SK-MEL-5 (cell line): ENCODE measurements at places on chromosomes 16 and 17. TPM values are rescaled to one million over a fixed set of nuclear protein-coding genes. Genes with fewer than 3 reads are reported as not detected.

Gene IKZF3
- total RNA-seq: 0.08 and 0.35 TPM in 2 replicates

Gene PPP1R1B
- total RNA-seq: 0.08 TPM in 1 of 2 replicates, not detected in the other

Gene FBXO39
- not detected in 2 replicates for total RNA-seq

Gene IGSF6
- total RNA-seq: not detected in 2 replicates

Gene TP53TG3
- total RNA-seq: not detected in 2 replicates

Gene KRT9
- not detected in 2 replicates for total RNA-seq

Gene PMP22
- 53.5 and 54.9 TPM in 2 replicates for total RNA-seq

- no peak for DNase-seq
These were observed 32.2 kb upstream of the IRX6 start for GRCh38 chr16:55291847-55292246.

- no peak for DNase-seq
These were observed 3.4 kb upstream of the MEFV start for GRCh38 chr16:3259836-3260235.

DNA sequence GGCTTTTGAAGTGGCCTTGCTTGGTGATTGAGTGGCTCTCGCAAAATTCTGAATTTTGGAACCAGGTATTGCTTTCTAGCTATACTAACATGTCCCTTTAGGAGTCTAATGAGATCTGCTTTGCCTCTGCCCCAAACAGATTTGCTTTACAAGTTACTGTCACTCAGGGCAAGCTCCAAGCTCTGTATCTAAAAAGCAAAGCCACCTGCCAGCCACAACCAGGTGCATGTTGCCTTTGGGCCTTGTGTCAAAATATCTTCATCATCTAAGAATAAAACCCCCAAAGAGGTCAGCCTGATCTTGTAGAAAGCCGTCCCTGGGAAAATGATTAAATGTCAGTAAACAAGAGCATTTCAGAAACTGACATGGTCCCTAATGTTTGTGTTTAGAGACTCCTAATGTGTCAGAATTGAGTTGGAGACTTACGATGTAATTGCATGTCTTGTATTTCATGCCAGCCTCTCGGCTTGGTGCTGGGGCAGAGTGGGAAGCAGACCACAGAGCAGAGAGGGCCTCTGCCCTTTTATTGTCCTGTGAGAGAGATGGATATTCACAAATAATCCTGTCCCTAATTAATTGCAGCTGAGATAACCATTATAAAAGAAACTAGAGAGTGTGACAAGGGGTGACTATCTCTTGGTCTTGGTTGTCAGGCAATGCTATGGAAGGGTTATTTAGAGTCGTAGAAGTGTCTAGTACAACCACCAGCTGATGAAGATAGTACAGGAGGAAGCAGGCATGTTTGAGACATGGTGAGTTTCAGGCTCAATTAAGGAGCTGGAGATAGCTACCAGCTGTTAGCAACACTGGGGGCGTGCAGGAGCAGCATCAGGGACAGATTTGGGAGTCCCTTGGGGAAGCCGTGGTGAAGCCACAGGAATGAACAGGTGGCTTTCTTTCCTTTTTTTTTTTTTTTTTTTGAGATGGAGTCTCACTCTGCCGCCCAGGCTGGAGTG, 90.7 kb downstream of the PITPNC1 start:
- DNase-seq: no peak

DNA sequence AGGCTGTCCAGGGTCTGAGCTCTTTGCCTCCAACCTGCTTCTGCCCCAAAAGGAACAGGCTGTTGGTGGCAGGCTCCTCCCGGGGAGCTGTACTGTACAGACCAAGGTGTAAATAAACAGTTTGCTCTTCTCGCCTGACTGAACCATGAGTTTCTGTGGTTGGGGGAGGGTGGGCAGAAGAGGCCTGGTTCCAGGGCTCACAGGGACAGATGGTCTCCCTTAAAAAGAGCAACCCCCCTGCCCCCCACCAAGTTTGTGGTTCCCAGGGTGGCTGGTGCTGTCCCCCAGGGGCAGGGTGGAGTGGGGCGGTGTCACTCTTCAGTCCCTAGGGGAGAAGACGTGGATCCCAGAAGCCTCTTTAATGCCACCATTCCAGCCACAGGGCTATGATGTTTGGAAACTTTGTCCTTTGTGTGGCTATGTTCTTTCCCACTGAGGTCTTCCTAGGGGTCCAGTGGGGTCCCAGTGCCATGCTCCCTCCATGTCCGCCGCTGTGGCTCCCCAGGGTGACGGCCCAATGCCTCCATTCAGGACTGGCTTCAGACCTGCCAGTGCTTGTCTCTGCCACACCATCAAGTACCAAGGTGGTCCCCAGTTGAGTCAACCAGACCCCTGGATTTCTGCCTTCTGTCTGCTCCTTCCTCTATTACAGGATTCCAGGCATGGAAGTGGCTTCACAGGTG, 146.7 kb downstream of the RAB11FIP4 start:
- DNase-seq: no peak

- no peak for DNase-seq
These were observed 35.9 kb downstream of the TMEM11 start for GRCh38 chr17:21177854-21178600.

- DNase-seq: no peak
These were observed 18.7 kb downstream of the CRISPLD2 start for GRCh38 chr16:84838383-84838948.

DNA sequence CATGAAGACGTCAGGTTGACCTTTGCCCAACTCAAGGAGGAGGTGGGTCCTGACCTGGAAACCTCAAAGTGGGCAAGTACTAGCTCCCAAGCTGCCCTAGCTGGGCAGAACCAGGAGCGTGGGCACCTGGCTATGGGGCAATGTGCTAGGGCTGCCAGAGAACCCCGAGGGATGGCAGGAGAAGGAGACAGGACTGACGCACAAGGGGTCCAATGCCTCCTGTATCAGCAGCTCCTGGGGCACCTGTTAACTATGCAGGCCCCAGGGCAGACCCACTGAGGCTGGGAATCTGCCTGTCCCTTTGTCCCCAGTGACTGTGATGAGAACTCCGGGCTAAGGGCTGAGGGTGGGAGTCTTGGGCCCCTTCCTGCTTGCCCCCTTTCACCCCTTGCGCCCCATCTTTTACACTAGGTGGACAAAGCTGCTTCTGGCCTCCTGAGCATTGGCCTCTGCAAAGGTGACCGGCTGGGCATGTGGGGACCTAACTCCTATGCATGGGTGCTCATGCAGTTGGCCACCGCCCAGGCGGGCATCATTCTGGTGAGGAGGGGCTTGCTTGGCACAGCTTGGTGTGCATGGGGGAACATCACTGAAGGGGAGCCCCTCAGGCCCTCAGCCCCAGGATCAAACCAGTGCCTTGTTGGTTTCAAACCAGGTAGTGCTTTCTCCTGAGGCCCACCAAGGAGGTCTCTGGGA, 7.7 kb downstream of the CHAD start:
- no peak for DNase-seq

DNA sequence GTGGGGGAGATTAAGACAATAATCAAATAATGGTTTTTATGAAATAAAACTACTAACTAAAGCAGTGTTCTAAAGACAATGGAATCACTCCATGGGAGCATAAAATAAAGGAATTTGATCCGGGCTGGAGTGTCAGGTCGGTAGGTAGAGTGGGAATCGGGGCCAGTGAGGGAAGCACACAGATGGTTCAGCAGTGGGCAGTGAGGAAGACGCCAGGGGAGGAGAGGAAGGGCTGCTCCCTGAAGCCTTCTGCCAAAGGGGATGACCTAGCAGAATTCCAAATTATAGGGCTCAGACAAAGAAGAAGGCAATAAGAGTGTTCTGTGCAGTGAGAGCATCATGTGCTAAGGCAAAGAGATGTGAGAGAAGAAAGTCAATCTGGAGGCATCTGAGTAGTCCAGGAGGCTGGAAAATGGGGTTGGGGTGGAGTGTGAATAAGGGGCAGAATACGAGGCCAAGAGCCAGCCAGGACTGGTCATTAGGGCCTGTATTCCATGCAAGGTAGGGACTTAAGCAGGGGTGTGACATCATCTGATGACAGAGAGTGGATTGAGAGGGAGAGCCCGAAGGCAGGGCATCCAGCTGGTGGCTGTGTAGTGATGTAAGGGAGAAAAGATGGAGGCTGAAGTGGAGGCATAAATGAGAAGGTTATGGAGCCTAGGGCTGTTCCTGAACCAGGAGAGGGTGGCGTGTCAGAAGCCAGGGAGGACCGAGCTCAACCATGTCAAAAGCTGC, 137.6 kb downstream of the COPRS start:
- no peak for DNase-seq

DNA sequence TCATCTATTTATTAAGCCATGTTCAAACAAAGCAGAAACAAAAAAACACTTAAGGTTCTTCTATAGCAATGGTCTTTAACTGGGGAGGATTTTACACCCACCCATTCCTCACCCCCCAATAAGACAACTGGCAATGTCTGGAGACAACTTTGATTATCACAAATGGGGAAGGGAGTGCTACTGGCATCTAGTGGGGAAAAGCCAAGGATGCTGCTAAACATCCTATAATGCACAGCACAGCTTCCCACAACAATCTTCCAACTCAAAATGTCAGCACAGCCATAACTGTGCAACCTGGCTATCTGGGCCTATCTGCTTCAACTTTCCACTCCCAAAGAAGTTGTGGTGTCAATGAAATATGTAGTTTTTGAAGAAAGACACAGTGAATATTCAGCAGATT, 1044.4 kb downstream of the CDH8 start:
- peak; percentile 15 for DNase-seq

DNA sequence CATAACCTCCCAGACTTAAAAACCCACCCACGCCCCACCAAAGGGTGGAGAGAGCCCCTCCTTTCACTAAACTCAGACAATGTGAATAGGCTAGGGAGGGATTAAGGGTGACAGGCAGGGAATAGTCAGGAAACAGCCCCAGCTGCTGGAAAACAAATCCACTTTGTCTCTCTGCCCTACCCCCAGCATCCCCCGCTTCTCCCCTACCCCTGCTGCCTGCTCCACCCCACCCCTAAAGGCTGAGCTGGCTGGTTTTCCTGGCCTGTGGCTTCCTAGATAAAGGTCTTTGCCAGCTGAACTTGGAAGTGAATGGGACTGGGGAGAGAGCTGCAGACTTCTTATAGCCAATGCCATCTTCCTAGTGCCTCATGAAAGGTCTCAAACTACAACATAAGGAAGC, 15.0 kb downstream of the CAVIN1 start:
- DNase-seq: peak; percentile 37

DNA sequence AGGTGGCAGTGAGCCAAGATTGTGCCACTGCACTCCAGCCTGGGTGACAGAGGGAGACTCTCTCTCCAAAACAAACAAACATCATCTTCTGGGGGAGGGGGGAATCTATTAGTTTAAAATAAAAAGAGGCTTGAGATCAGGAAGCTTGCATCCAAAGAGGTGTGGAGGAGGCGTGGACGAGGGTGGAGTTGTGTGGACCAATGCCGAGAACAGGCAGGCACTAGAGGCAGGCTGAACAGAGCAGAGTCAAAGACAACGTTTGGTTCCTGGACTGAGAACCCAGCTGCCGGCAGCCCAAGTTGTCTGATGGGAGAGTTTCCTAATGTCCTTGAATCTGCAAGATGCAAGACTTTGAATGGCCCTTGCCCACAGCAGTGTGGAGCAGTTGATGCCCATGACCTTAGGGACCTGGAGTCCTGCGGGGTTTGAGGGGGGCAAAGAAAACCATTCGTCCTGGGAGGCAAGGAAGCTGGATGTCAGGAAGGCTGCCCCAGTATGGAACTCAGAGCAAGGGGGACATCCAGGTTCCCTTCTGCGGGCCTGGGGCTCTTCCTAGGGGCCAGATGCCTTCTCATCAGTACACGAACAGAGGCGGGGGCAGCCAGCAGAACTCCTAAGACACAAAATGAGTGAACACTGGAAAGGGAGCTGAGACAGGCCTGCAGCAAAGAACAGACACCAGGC, 9.2 kb downstream of the TBC1D16 start:
- DNase-seq: no peak

- no peak for DNase-seq
These were observed 16.7 kb upstream of the HLF start for GRCh38 chr17:55248077-55248476.

GRCh38 chr16:20844588-20844987, 38.3 kb downstream of the REXO5 start:
- no peak for DNase-seq

- DNase-seq: peak; percentile 53
These were observed 14.0 kb downstream of the SRCIN1 start for GRCh38 chr17:38591759-38592241.

DNA sequence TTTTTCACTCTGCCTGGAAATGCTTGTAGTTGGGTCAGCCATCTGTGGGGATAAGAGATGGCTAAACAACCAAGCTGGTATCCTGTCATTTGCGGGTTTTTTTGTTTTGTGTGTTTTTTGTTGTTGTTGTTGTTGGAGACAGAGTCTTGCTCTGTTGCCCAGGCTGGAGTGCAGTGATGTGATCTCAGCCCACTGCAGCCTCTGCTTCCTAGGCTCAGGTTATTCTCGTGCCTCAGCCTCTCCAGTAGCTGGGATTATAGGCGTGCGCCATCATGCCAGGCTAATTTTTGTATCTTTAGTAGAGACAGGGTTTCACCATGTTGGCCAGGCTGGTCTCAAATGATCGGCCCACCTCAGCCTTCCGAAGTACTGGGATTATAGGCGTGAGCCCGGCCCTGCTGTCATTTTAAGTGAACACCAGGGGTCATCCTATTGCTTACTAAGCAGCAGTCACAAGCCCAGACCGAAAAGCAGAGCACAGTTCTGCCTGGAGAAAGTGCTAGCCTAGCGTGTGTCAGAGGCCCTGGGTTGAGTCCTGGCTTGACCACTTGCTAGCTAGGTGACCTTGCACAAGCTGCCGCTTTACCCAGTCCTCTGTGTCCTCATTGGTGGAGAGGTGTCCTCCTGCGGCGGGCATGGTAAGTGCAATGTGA, 4.6 kb downstream of the SMCR8 start:
- peak; percentile 65 for DNase-seq

- DNase-seq: no peak
These were observed 2.4 kb downstream of the PRPSAP2 start for GRCh38 chr17:18860161-18860972.

GRCh38 chr17:82354804-82355308, 4.2 kb upstream of the TEX19 start:
- no peak for DNase-seq

GRCh38 chr17:77693301-77693700, 265.2 kb upstream of the TNRC6C start:
- DNase-seq: no peak

GRCh38 chr17:63550817-63551639, 751 bp downstream of the DCAF7 start:
- DNase-seq: peak; percentile 57

- no peak for DNase-seq
These were observed 97.8 kb downstream of the DNAH17 start for GRCh38 chr17:78479369-78479768.

DNA sequence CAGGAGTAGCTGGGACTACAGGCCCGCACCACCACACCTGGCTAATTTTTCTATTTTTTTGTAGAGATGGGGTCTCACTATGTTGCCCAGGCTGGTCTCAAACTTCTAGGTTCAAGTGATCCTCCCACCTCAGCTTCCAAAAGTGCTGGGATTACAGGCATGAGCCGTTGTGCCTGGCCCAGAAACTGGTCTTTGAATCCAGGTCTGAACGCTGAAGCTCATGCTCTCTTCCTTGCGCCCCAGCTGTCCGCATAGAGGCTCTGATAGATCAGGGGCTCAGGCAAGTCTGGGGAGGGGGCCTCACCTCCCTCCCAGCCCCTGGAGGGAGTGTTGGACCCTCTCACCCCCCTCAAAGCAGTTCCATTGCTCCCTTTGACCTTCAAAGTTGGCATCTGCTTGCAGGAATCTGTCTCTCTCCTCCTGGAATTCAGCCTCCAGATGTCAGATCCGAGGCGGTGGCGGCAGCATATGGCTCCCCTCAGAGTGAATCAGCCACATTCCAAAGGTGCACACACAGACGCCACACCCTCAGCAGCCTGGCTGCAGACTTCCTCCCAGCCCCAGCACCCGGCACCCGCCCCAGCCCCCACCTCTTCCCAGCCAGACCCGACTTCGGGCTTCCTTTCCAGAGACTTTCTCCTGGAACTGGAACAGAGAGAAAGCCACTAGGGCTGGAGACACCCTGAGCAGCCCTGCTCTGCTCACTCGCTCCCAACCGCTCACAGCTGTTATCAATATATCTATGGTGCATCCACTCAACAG, 16.9 kb upstream of the GLIS2 start:
- no peak for DNase-seq
